CD4-positive, alpha-beta T cell treated with Interferon alpha-2 for 1 hour (primary cell): ENCODE measurements at places on chromosomes 1 and 21.
A peak's percentile ranks its signal among the peaks of the same experiment; 100 is the strongest.

GRCh38 chr1:201218409-201218808 lies 27.8 kb downstream of the IGFN1 start:
- no peak for DNase-seq

GRCh38 chr1:88247666-88248065 lies 436.4 kb upstream of the PKN2 start:
- DNase-seq = no peak

- DNase-seq = no peak
These were observed 456.2 kb downstream of the KCNT2 start for GRCh38 chr1:196152086-196152485.

DNA sequence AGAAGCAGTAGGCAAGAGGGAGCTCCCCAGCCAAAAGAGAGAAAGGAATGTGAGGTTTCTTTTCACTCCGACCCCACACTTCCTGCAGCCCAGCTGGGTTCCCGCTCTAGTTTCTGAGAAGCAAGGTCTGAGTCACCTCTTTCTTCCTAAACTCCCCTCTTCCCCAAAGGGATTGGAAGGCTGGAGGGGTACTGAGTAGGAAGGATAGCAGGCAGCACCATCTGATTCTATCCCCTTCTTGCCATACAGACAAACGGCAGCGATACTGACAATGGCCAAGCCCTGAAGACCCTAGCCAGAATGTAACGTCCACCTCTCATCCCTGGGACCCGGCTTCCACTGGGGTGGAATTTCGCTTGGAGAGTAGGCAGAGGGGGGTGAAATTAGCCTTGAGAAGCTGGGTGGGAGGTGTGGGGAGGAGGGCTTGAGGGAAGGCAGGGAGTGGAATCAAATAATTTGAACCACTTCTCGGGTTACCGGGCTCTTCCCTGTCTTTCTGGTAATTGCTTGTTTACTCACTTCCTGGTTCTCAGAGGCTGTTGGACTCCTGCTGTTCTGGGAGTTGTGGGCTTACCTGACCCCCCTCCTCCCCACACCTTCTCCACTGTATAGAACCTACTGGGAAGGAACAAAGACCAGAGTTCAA lies 13.2 kb downstream of the IER5 start:
- no peak for DNase-seq

DNA sequence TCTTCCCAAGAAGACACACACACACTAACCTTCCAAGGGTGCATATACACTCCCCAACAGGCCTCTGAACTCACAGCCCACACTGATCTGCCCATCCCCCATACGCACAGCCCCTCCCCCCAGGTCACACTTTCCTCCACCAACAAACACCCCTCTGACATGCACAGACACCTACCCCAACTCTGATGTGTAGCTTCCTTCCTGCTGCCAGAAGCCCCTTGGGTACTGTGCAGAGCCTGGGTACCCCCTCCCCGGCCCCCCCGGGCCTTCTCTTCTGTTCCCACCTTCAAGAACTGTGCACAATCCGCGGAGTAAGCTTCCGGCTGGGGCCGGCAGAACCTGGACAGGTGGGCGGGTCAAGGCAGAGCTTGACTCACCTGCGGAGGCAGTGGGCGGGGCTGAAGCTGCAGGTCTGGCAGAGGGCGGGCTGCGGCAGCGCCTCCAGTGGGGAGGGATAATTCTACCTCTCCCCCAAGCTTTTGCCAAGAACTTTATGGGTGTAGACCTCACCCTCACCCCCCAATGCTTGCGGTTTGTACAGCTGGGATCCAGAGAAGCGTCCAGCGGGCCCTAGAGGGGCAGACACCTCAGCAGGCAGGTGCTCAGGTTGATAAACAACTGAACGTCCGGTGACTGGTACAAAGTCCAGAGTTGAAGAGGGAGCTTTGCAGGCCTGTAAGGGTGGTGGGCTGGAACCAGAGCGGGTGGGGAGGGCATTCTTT lies at the start of gene C1orf210:
C1orf210 (minus strand) TSS at position 313 of the 722 bp plus-strand sequence. CDS start 2,311 bp downstream, outside the sequence.
- no peak for DNase-seq

- no peak for DNase-seq
These were observed 89.7 kb upstream of the ESRRG start for GRCh38 chr1:216812966-216813365.

DNA sequence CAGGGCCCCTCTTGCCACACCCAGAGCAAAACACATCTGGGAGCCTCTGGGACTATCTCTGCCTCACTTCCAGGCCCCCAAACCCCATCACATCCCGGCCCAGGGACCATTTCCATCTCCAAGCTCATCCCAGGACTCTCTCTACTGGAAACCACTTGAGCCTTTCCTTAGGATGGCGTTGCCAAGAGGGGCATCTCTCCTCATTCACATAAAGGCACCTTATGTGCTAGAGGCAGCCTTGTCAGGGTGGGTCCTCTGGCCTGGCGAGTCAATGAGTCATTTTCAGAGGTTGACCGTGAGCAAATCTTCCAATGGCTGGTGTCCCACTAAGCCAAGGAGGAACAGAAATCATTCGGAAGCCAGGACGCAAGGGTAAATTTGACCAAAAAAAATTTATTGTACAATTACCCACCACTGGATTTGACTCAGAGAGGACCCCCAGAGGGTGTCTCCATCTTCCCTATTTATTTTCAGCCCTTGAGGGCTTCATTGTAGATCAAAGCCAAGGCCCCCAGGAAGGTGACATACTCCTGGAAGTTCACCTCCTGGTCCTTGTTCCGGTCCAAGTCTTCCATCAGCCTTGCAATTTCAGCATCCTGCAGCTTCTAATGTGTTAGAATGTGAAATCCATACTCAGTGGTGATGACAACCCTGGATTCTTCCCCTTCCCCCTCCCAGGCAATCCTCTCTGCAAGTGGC lies 1.4 kb downstream of the S100A6 start:
- no peak for DNase-seq

GRCh38 chr1:111861523-111861922 lies 105.8 kb downstream of the DDX20 start:
- DNase-seq = no peak

DNA sequence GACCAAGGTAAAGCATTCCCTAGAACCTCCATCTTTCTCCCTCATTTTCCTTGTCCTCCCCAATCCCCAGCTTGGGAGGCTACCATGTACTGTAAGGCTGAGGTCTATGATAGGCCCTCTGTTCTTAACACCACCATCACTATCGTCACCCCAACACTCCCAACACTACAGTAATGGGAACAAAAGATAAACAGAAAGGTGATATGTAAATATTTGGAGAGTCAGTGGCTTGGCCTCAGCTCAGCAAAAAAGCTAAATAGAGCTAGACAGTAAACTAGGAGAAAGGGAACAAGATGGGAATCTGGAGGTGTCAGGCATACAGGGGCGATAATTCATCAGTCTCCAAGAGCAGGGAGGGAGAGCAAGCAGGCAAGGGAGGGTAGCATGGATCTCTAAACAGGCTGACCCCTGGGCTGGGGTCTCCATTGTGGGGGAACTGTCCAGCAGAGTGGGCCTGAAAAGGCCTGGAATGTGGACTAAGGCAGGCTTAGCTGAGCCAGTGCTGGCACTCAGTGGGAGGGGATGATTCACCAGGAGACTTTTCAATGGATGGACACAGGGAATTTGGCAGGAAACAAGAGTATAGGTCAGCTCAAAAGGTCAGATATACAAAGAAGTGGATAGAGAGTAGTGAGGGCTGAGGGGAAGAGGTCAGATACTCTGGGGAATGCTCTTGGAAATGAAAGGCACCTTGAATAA lies 6.7 kb downstream of the WNT2B start:
- no peak for DNase-seq

GRCh38 chr1:24946861-24947658 lies 17.0 kb upstream of the RUNX3 start:
- no peak for DNase-seq

DNA sequence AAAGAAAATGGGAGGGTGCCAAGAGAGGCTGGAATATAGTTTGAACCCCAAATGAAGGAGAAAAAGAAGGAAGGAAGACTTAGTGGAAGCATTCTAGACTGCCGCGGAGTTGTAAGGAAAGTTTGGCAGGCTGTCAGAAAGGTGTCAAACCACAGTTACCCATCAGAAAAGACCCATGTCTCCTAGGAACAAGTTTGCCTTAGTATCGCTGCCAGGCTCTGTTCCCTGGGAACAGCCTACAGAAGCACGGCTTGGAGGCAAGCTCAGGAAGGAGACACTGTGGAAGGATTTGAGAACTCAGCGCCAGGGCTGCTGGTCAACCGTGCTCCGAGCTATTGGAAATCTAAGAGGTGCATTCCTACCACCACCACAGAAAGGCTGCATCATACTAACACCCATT lies 197.4 kb downstream of the RRAGC start:
- DNase-seq = no peak

GRCh38 chr21:31279986-31280385 lies 64.1 kb downstream of the TIAM1 start:
- DNase-seq = no peak

DNA sequence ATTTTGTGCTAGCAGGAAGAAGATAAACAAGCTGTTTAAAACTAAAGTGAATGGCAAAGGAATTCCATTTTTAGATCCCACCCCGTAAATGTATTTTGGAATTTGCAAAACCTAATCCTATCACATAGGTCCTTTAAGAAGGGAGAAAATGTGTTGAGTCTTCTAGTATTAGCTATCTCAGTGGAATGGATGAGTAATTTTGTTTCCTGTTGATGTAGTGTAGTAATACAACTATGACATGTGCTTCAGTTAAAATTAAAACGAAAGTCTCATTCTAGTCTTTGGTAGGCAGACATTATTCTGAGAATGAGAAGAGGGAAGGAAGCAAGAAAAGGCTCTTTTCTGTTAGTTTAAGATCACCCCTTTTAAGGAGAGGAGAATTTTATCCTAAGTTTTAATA lies 265.9 kb upstream of the C1orf105 start:
- peak; percentile 26 for DNase-seq

DNA sequence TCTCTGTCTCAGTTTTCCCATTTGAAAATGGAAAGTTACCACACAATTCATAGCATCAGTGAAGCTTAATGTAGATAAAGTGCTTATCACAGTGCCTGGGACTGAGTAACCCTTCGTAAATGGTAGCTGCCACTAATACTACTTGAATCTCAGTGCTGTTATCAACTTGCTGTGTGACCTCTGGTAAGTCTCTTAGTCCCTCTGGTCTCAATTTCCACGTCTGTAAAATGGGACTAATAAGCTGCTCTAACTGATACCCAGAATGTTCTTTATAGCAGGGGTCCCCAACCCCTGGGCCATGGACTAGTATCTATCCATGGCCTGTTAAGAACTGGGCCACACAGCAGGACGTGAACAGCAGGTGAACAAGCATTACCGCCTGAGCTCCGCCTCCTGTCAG lies 7.7 kb downstream of the SERINC2 start:
- DNase-seq = no peak

GRCh38 chr1:245441689-245442088 lies 286.9 kb downstream of the KIF26B start:
- no peak for DNase-seq

DNA sequence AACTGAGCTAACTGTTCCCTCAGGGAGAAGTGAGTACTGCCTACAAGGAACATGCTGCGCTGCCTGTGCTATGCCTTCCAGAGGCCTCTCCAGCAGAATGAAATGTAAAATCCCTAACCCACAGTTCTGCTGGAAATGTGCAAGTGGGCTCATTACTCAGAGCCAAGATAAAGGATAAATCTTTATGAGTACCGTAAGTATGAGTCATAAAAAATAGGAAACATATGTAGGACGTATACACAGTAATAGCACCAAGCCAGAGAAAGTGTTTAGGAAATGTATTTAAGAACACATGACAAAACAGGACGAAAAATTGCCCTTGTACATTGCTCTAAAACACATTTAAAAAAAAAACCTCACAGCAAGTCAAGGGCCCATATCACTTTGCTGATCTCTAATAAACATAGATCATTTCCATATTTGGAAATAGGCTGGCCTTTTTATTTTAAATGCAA lies 104.6 kb downstream of the TGFBR3 start:
- DNase-seq = no peak

GRCh38 chr1:74693473-74693872 lies 19.9 kb upstream of the ERICH3 start:
- DNase-seq = no peak

GRCh38 chr1:48851638-48852037 lies 74.9 kb upstream of the BEND5 start:
- no peak for DNase-seq

GRCh38 chr1:220565670-220566069 lies 37.7 kb downstream of the MARK1 start:
- DNase-seq = no peak

DNA sequence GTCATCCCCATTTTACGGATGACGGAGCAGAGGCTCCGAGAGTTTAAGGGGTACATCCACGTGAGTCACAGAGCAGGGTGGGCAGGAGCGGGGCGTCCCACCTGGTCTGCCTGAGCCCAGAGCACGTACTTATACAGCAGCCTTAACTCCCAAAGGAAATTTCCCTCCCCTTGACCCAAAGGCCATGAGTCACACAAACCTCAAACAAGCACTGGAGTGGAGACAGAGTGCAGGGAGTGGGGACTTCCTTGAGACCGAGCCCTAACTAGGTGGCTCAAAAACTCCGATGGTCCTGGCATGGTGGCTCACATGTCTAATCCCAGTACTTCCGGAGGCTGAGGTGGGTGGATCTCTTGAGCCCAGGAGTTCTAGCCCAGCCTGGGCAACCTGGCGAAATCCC lies 141.6 kb upstream of the KLHDC7A start:
- DNase-seq = no peak

DNA sequence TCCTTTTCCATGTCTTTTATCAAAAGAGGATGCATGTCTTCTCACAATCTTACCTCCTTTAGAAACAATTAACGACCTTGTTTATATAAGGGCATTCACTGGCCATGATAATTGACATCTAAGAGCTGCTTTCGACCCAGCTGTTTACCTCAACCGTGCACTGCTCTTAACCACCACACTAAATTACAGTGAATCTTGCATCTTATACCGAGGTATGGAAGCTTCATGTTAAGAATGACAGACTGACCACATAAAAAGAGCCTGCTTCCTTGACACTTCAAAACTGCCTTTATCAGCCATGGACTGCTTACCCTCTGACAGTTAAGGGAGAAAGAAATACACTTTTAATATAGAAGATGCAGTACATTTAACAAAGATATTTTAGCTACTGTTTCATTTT lies 301.7 kb upstream of the LYPLAL1 start:
- DNase-seq = no peak

- no peak for DNase-seq
These were observed 436.8 kb upstream of the NR5A2 start for GRCh38 chr1:199590708-199591107.

- no peak for DNase-seq
These were observed 811 bp upstream of the ZNF672 start for GRCh38 chr1:248837045-248837780.
